ENCODE measurements at places on chromosomes 2 and 18.

DNA sequence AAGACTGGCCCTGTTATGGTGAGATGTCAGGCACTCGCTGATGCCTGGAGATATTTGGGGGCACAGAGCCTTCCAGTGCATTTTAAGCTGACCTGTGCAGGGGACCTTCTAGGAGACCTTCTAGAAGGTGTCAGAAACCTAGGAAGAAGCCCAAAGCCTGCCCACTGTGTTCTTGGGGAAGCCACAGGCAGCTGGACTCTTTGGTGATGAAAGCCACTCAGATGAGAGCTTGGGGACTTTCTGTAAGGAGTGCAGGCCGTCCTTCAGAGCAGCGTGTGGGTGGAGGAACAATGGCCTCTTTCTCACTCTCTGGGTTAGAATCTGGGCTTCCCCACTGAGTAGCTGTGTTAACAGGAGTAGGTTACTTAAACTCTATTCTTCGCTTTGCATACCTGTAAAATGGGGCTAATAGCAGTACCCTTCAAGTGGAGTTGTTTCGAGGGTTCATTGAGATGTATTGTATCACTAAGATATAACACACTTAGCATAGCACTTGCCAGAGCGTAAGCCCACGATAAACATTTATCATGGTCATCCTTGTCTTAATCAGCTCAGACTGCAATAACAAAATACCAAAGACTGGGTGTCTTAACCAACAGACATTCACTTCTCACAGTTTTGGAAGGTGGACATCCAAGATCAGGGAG, 322.3 kb upstream of the EPAS1 start:
- DNase-seq = no peak

DNA sequence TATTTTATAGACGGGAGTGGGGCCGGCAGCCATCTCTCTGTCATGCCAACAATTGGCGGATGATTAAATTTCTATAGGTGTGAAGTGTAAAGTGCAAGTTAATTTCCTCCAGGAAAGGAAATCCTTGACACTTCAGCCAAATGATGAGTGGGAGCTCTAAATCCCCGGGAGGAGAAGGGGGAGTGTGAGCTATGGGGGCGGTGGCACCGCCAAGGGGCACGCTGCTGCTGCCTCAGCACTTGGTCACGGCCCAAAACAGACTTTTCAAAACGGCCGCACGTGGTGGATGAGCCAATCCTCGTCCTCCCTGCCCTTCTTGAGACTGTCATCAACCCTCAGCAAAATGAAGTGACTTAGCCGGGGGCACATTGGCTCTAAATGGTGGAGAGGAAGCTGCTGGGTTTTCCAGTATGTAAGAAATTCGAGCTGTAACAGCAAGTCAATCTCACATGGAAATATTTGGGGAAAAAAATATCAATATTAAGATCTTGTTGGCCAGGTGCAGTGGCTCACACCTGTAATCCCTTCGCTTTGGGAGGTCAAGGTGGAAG, 200.8 kb downstream of the TFCP2L1 start:
- DNase-seq = no peak

DNA sequence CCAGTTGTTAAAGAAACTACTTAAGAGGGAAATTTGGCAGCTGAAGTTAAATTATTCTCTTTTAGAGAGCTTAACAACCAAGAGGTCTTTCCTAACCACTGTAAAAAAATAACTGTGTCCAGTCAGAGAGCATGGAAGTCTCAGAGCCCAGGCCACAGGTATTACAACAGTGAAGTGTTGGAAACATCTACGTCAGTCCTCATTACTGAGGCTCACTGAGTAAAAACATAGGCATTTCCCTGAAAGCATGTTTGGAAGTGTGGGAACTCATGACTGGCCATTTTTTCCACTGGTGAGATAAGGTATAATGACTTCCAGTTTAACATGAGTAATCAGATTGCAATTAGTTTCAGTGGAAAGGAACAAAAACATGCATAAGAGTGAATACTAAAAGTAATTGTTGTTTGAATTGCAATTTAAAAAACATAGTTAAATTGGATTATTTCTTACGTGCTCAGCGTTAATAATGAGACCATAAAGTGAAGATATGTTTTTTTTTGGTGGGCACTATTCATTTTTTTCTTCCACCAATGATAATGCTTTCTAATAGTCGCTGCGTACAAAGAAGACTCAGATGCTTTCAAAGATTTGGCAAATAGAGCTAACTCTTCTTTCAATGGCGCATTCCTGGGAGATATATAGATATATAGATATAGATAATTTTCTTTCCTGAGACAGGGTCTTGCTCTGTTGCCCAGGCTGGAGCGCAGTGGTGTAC, 60.8 kb downstream of the EFEMP1 start:
- DNase-seq = peak; percentile 69

DNA sequence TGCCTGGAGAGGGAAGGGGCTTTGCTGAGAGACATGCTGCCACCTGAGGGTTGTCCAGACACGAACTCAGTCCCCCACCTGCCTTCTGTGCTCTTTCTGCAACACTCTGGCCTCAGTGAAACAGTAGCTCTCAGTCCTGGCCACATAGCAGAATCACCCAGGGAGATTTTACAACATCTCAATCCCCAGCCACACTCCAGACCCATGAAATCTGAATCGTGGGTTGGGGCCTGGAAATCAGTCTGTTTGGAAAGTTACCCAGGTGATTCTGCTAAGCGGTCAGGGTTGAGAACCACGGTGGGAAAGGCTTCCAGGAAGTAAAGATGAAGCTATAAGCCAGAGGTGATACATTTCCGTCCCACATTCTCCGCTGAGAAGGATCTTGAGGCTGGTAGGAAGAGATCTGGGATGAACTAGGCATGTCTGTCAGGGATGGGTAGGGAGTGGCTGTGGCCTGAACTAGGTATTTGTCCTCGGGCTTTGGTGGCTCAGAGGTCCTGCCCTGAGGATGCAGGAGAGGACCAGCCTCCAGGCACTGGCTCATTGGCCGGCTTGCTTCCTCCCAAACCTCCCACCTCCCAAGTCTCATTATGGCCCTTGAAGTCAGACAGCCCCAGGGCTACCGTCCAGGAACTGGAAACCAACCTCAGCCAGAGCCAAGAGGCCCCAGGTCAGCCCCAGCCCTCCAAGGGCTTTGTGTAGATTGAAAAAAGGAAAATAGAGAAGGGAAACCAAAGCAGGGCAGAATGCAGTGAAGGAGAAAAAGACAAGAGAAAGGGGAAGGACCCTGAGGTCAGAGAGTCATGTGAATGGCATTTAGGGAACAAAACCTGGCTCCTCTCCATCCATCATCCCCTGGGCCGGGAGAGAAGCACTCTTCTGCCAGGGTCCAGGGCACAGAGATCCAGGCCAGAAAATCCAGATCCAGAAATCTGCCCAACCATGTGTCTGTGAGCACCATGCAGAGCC, 119.6 kb downstream of the ZFP36L2 start:
- peak; percentile 67 for DNase-seq

DNA sequence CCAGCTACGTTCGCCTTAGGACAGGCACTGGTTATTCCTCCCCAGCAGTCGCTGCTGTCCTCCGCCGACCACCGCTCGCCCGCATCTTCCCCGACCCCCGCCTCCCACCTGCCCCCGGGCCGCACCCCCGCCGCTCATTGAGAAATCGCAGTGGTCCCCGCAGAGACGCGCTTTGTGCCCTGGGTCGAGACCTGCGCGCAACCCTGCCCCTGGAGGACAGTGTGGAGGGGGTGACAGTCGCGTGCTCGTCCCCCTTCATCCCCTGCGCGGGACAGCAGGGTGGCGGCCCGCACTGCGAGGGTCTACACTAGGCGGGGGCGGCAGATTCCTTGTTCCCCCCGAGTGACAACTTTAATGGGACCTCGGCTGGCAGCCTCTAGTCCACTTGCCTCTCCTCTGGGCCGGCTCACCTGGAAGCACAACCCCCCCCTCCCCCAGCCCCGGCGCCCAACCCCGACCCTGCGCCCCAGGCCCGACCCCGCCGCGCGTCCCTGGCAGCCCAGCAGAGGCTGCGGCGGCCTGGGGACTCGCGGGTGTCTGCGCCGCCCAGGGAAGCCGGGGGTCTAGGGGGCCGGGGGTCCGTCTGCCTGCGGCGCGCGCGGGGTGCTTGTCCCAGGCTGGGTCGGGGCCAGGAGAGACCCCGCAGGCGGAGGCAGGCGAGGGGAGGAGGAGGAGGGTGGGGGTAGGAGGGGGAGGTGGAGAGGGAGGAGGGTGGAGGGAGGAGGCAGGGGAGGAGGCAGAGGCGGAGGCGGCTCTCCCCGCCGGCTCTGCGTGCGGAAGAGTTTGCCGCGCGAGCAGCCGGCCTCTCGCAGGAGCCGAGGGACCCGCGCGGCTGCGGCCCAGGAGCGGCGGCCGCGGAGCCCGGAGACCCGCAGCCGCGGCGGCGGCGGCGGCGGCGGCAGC, at the start of gene NPAS2:
TSS of gene NPAS2 (plus strand) at position 770 of the 903 bp plus-strand sequence. CDS start 84,616 bp downstream, outside the sequence.
- DNase-seq = peak; percentile 75

- DNase-seq = no peak
Observed at GRCh38 chr2:34188464-34189303, 589.6 kb upstream of the FAM98A start.

GRCh38 chr2:55879976-55880375, 43.6 kb downstream of the EFEMP1 start:
- no peak for DNase-seq

Measured in left lung (tissue), 14 donors.